ENCODE measurements at places on chromosomes 4 and X.

- no peak for DNase-seq
Observed at GRCh38 chrX:67619253-67619652, 75.4 kb downstream of the AR start.

DNA sequence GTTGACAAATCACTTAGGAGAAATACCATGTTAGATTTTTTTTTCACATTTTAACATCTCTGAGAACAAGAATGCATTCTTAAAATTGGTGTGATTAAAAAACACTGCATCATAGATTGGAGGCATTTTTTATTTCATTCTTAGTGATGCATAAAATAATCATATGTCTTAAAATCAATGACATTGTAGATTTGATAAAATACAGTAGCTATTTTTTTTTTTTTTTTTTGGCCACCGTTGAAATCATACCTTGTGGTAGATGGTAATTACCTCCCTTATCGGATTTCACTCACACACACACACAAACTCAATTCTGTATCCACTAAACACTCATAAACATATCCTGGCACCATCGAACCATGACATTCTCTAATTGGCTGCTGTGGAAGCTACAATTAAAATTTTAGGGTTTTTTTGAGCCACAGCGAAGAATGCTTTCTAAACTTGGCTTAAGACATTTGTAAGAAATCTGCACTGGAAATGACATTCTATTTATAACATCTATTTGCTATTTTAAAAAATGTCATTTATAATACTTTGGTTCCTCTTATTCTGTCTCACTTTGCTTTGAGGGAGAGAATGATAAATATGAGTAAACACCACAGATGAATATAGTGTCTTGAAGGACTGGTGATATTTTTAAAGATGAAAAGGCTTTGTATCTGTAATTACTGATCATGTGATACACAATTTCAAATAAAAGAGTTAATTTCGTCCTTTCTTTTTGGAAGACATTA, 60.1 kb downstream of the CCSER1 start:
- DNase-seq: no peak

- no peak for DNase-seq
Observed at GRCh38 chrX:32825009-32825408, 386.3 kb downstream of the DMD start.

DNA sequence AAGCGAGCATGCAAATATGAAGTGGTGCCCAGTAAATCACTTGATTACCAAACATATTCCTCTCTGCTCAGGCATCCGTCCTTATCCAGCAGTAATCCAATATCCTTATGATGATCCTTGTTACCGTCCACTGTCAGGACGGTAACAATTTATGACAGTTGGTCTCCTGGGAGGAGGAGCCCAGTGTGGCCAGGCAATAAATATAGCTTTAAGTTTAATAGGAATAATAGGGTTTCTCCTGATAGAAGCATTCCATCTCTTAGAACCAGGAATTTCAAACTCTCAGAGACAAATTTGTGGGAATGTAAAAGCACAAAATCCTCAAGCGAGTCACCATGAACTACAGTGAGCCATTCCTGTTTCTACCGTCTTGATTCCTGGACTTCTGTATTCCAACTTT, 171.2 kb upstream of the IL15 start:
- no peak for DNase-seq

GRCh38 chr4:993111-994029, at the start of gene SLC26A1:
Gene SLC26A1 (minus strand): TSS chr4:993404. CDS start chr4:991703, 1,701 bp downstream.
- no peak for DNase-seq

DNA sequence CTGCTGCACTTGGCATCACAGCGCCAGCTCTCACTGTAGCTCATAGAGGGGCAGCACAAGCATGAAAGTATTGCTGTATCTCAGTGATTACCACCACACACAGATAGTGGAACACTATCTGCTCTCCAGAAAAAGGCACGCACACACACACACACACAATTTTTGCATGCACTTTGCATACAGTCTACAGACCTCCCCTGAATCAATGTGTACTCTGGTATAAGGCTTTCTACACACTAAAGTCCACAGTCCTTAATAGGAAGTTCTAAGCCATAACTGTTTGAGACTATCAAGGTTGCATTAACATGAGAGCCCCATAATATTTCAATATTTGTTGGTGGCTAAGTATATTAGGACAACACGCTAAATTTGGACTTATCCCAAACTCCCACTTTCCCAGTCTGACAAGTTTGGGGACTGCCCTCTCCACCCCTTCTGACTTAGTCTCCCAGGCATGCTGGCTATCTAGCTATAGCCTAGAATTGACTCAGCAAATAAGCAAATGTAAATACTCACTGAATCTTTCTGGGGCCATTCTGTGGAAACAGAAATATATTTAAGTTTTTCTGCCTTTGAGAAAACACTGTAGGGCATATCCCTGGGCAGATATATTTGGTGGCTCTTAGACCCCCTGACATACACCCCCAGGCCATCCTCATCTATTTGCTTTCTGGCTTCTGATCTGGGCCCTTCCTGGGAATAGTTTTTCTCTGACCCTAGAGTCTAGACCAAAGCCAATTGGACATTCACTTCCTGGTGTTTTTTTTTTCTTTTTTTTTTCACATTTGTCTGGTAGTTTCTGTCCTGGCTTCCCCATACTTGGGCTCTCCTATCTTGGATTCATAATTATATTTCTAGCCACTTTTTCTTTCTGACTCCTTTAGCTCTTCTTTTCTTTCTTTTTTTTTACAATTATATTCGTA, 36.4 kb upstream of the CT47C1 start:
- no peak for DNase-seq

DNA sequence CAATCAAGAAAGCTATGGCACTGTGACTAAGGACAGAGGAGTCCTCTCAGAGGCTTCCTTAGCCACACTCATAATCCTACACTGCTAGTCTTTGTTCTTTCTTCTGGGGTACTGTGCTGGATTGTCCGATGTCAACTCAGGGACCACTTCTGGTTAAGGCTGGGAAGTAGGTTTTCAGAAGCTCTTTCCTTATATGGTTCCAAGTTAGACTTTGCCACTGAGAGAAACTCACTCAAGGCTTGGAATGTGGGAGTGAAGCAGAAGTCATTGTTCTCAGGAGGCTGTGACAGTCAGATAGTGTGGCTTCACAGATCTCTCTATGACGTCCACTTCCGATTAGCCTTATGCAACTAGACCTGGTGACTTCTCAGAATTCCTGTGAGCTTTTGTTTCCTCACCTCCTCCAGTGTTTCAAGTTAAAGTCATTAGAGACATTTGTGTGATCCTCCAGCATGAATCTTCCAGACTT, 317.3 kb upstream of the F9 start:
- no peak for DNase-seq

DNA sequence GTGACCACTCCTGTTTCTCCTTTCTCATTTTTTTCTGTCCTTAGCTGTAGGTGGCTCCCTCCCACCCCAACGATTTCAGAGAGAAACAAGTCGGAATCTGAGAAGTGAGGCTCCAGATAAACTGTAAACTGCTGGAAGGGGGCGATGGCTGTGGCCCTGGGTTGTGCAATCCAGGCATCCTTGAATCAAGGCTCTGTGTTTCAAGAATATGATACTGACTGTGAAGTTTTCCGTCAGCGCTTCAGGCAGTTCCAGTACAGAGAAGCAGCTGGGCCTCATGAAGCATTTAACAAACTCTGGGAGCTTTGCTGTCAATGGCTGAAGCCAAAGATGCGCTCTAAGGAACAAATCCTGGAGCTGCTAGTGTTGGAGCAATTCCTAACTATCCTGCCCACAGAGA, 37.7 kb downstream of the ETDC start:
- DNase-seq: no peak

- DNase-seq: no peak
Observed at GRCh38 chrX:136210806-136211205, 40.4 kb downstream of the MAP7D3 start.

GRCh38 chr4:63526251-63526650, 883.0 kb downstream of the TECRL start:
- DNase-seq: no peak

GRCh38 chr4:18932730-18933339, 911.3 kb upstream of the LCORL start:
- DNase-seq: no peak

DNA sequence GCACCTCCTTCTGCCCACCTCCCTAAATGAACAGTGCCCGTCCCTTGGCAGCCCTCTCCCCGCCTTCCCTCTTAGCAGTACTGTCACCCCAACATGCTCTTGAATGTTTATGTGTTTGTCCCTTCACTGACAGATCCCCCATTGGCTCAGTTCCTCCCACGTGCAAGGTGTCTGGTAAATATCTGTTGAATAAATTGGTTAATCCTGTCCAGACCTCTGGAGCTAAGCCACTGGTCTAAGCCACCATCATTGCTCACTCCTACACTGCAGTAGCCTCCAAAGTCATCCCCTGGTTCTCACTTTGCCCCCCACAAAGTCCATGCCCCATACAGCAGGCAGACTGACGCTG, 26.1 kb upstream of the MAN2B2 start:
- no peak for DNase-seq

DNA sequence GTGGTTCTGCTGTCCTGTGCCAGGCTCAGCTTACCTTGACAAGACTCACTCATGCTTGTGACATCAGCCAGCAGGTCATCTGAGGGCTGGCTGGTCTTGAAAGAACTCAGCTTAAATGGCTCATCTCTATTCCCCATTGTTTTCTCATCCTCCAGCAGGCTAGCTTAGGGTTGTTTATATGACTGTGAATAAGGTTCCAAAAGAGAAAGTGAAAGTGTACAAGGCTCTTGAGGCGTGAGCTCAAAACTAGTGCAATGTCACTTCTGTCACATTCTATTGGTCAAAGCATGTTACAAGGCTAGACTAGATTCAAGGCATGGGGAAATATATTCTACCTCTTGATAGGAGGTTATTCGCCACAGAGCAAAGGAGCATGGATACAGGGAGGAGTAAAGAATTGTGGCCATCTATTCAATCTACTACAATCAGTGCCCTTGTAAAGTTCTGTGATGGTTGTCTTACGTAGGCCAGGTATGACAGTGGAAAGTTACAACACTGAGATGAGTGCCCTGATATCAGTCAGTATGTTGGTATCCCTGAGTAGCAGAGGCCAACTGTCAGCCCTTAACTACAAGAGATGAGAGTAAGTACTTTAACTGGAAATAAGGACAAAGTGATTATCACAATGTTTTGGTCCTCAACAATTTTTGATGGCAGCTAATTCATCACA, 19.8 kb upstream of the TMLHE start:
- DNase-seq: peak; percentile 18

- no peak for DNase-seq
Observed at GRCh38 chr4:181662383-181662782, 580.8 kb upstream of the TENM3 start.

- DNase-seq: no peak
Observed at GRCh38 chr4:156782491-156782890, 189.1 kb downstream of the PDGFC start.

- no peak for DNase-seq
Observed at GRCh38 chrX:11577603-11578002, 88.1 kb downstream of the ARHGAP6 start.

DNA sequence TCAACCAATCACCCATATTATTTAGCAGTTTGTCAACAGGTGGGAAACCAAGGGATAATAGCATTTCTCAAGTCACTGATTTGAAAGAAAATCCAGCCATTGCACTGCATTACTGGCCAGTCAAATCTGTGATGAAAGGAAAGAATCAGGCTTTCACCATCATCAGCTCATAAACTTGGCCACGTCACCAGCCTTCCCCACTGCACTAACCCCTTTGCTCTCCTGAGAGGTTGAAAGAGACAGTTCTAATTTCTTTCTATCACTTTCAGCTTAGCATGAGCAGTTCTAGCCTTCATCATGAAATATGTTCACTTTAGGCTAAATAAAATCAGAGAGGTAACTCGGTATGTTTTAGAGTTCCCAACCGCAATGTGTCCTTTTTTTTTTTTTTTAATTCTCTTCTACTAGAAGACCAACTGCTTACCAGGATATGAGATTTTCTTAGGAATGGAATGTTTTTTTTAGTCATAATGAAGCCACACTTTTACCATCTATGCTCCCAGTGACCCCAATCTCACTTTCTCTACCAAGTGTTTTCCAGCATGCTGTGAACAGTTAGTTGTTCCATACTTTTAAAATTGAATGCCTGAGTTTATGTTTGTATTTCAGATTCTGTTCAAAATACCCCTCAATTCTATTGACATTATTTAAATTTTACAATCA, 55.7 kb upstream of the SLC7A11 start:
- no peak for DNase-seq

- DNase-seq: no peak
Observed at GRCh38 chr4:25888781-25889180, 25.2 kb upstream of the SMIM20 start.

DNA sequence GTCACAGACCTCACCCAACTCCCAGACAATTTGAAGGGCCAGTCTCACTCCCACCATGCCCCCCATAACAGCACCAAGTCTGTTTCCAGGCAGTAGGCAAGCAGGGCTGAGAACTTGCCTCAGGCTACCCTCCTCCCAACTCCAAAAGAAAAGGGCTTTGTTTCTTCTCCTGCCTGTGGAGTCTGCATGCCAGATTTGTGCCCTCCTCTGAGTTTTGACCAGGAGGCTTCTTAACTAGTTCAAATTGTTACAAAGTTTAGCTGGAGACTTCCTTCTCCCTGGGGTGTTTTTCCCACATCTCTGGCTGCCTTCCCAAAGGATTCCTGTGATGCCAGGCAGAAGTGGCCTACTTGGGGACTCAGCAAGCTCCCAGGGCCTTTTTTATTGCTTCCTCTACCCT, 29.6 kb downstream of the PBDC1 start:
- DNase-seq: no peak

DNA sequence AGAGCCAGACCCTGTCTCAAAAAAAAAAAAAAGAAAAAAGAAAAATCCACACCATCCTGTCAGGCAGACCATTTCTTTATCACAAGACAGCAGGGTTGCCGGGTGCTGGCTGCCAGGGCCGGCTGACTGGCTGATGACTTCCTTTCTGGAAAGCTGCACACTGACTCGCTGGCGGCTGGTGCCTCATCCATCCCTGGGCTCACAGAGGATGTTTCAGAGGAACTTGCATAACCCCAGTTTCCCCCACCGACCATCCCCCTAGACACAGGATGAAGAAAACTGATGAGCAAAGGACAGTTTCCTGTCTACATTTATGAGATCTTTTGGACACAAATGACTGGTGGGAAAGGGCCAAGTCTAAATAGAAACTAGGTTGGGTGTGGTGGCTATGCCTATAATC, 14.1 kb downstream of the HPSE start:
- no peak for DNase-seq

DNA sequence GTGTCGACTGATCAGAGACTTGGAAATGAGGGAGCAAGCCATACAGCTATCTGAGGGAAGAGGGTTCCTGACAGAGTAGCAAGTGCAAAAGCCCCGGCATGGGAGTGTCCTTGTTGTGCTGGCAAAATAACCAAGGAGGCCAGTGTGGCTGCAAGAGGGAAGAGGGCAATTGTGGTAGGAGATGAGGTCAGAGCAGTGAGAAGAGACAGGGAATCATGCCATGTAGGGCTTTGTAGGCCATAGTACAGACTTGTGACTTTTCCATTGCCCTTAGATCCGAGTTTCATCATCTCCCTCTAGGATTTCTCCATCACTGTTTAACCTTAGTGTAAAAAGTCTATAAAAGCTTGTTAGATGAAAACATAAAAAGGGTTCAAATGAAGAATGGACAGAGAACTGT, 76.2 kb downstream of the DOCK11 start:
- DNase-seq: no peak
